ENCODE measurements at places on chromosomes 6 and 20. TPM values are rescaled to one million over a fixed set of nuclear protein-coding genes. Genes with fewer than 3 reads are reported as not detected.

DNA sequence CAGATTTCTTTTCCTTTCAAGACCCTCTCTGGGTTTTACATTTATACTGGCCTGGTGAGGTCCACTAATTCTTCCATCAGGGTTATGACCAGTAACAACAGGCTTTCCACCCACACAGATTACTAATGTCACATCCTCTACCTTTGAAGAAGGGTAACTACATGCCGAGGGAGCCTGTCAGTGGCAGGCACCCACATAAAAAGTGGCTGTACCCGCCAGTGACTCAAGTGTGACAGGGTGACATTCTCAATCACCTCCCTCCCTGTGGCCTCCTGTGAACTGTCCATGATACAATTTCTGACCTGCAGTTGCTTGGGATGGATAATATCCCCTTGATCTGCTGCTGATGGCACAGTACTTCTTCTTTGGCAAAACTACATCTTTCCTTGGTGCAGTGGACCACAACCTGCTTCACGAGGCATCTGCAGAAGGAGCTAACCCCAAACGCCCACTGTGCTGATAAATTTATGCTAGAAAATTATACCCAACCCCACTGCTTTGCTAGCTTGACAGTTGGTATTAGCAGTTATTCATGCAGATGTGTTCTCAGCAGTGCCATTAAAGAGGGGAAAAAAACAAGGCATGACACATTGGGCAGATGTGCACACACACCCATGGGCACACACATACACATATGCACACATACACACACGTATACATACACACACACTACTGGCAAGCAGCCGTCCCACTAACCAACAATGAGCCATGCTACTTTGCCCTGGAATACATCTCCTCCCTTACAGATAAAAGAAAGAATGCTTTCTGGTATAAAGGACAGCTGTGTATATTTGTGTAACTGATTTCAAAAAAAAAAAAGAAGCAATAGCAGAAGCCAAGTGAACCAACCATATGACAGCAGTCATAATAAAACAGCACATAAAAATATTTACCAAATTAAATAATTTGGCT lies 20.8 kb downstream of the GFOD1 start:
- DNase-seq = no peak
- H3K36me3 ChIP-seq = no peaks in the 10 kb centered on the region
- H3K4me1 ChIP-seq = peaks cover 4% of the 10 kb centered on the region
- H3K4me3 ChIP-seq = no peak overlapping the region
- no peak overlapping the region for H3K27ac ChIP-seq
- H3K27me3 ChIP-seq = no peaks in the 10 kb centered on the region

DNA sequence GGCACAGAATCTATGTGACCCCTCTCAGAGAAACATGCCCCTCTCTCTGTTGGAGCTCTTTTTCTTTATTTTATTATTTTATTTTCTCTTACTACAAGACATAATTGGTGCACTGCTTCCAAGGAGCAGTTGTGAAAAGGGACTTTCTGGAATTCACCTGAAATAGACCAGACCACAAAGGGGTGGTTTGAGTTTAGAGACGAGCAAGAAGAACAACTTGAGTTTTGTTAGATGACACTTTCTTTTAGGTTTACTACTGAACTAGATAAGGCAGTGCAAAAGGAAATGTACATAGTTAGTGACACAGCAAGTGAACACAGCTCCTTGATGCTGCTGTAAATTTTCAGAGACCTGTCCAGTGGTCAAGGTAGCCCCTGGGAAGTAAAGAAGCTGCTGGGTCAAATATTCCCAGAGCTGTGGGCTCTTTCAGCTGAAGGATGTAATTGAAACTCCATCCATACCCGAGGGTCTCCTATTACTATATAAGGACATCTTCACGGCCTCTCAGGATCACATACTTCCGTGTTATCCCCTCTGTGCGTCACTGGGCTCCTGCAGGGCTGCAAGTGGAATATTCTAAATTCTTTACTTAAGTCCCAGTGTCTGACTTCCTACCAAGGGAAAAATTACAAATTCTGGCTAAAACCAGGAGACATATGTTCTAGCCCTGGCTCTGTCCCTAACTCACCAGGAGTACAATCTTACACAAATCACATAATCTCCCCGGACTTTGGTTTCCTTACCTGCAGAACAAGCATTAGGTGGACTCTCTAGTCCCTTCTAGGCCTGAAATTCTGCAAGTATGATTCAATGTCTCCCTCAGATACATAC lies 69.1 kb upstream of the ADTRP start:
- no peaks in the 10 kb centered on the region for H3K4me1 ChIP-seq
- H3K27ac ChIP-seq = no peak overlapping the region
- no peaks in the 10 kb centered on the region for H3K27me3 ChIP-seq

DNA sequence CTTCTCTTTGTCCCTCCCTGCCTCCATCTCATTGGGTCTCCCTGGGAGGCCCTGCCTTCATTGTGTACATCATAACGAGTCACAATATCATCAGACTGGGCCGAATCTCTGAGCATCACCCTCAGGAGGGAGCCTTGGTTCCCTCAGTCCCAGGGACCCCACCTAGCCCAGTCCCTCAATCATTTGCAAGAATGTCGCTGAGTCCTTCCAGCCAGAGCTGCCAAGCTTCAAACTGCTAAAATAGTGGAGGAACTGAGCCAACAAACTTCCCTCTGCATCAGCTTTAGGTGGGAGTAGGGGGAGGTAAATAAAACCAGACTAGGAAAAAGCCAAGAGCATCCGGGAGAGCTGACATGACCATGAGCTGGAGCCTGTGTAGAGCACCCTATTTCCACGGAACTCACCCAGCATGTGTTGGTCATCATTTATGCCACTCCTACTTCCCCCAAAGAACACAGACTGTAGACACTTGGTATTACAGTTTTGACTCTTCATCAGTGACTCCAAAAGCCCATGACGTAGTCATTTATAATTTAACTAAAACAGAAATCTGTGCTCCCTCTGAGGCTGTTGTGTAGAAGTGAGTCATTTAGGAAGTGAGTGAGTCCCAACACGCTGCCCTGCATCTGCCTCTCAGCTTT lies 28.8 kb upstream of the IL17A start:
- H3K4me1 ChIP-seq = peaks cover 31% of the 10 kb centered on the region
- no peaks in the 10 kb centered on the region for H3K36me3 ChIP-seq
- peak; percentile 26 for DNase-seq
- H3K27me3 ChIP-seq = no peaks in the 10 kb centered on the region

- peaks cover 11% of the 10 kb centered on the region for H3K4me1 ChIP-seq
- H3K4me3 ChIP-seq = no peak overlapping the region
- no peak overlapping the region for H3K27ac ChIP-seq
- H3K36me3 ChIP-seq = no peaks in the 10 kb centered on the region
- DNase-seq = no peak
Measured at GRCh38 chr20:51533291-51534172, 9.0 kb downstream of the NFATC2 start.

DNA sequence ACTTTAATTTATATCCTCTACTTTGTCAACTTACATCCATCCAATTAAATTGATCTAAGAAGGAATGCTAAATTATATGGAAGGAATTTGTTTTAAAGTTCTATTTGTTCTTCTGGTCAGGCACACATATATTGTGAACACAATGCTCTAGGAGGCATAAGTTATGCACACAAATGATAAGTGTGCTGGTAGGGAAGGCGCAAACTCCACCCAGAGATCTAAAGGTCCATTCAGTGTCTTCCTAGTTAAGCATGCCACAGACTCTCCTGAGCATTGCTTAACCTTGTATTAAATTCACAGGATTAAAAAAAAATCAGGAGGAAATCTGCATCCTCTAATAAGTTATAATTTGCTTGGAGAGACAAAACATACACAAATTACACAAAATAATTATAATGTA lies 127.3 kb downstream of the RALGAPA2 start:
- no peaks in the 10 kb centered on the region for H3K27me3 ChIP-seq
- peaks cover 28% of the 10 kb centered on the region for H3K36me3 ChIP-seq
- H3K4me3 ChIP-seq = no peak overlapping the region

The TPBG gene
- 96.9 TPM for total RNA-seq

The CST7 gene
- not detected for total RNA-seq

The FAM162B gene
- total RNA-seq = not detected

The KIF6 gene
- total RNA-seq = 1.3 TPM

The SYNE1 gene
- 25.4 TPM for total RNA-seq

All from MCF 10A (cell line).